Activated T-cell treated with anti-CD3 and anti-CD28 coated beads, Interleukin-2, amount 50 U/mL, for 48 hours (primary cell): ENCODE measurements at places on chromosomes 12 and 14.

GRCh38 chr12:26868447-26869103, 35.6 kb upstream of the ITPR2 start:
- DNase-seq, result no peak

DNA sequence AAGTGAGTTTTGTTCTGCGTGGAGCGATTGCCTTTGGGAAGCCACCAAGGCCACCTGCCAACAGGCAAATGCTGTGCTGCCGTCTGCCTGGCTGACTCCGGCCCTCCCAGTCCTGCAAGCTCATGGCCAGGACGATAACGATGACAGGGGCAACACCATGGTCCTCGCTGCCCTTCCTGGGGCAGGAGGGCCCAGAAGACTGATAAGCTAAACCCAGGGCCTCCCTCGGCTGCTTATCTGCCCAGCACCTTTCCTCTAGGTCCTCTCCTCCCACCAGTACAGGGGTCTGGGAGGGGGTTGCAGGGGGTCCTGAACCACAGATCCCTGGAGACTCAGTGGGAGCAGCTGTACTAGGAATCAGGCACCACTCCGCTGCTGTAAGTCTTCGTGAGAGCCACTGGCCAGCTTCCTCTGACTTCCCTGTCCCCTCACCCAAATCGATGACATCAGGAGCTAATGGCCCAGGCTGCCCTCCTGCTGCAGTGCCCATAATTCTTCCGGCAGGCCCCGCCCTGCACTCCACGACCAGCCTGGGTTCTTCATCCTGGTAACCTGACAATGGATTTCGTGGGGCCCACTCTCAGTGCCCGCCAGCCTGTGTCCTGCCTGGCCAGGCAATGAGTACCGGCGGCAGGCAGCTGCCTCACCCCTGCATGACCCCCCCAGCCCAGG, 5.1 kb downstream of the ANKRD9 start:
- no peak for DNase-seq

DNA sequence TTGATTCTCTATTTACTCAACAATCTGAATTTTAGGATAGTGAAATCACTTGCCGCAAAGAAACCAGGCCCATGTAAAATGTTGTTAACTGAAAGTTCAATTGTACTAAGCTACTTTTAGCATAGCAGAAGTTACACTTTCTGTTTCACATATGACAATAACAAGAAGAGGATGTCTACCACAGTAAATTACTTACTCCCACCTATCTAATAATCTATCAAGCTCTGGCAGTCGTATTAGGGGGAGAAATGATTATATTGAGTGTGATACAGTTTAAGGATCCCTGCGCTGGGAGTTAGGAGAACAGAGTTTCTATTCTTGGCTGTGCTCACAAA, 66.5 kb upstream of the CAND1 start:
- no peak for DNase-seq

- no peak for DNase-seq
Observed at GRCh38 chr12:24561411-24561871, 387.5 kb downstream of the BCAT1 start.

DNA sequence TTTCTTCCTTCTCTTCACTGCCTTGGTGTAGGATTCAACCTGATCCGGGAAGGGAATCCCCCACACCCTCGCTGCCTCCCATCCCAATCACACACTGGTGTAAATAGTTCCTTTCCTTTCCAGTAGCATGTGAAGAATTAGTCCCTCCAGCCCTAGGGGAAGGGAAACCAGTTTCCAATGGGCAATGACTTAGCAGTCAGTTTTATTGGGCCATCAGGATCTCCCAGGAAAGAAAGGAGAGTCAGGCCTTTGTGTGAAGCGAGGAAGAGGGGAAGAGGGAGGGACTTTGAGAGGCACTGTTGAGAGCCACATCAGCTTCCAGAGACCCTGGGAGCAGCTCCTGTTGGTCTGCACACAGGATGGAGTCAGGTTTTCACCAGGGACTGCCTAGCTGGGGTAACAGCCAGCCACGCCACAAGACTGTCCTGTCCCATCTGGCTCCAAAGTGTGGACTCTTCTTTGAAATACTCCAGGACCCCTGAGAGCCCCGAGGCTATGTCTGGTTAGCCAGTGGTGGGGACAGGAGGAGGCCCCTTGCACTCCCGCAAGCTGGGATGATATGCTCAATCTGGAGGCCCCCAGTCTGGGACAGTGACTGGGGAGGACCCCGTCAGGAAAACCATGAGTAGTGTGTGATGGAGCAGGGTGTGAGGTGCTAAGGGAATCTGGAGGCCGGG, 27.9 kb downstream of the MOAP1 start:
- DNase-seq, result no peak

DNA sequence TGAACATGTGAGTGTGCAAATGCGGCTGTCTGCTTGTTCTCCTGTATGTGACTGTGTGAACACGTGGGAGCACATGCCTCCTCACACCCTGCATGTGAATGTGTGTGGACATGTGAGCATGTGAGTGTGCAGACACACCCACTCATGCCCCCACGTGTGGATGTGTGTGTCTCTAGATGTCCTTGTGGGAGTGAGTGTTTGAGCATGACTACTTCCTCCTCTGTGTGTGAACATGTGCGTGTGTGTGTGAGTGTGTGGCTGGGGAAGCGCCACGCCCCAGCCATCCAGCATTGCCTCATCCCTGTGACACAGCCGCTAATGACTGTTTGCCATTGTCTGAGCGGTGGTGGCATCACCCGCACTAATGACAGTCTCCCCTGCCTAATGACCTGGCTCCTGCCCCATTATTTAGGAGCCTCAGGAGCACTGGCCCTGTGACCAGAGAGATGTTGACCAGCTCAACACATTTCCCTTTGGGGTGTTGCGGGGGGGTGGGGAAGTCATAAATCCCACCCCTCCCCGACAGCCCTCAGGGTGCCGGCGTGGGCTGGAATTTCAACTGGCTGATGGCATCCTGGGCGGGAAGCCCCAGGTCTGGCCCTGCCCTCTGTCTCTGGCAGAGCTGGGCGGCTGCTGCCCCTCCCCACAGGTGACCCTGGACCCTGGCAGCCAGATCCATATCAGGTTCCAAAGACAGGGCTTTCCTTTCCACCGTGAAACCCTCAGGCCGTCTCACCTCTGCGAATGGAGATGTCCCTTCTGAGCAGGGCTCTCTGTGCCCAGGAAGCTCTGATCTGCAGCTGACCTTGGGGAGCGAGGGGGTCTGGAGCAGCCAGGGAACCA, 11.5 kb upstream of the KRT80 start:
- DNase-seq, result no peak

- DNase-seq, result no peak
Observed at GRCh38 chr12:56955631-56956256, 1.7 kb downstream of the RDH16 start.

DNA sequence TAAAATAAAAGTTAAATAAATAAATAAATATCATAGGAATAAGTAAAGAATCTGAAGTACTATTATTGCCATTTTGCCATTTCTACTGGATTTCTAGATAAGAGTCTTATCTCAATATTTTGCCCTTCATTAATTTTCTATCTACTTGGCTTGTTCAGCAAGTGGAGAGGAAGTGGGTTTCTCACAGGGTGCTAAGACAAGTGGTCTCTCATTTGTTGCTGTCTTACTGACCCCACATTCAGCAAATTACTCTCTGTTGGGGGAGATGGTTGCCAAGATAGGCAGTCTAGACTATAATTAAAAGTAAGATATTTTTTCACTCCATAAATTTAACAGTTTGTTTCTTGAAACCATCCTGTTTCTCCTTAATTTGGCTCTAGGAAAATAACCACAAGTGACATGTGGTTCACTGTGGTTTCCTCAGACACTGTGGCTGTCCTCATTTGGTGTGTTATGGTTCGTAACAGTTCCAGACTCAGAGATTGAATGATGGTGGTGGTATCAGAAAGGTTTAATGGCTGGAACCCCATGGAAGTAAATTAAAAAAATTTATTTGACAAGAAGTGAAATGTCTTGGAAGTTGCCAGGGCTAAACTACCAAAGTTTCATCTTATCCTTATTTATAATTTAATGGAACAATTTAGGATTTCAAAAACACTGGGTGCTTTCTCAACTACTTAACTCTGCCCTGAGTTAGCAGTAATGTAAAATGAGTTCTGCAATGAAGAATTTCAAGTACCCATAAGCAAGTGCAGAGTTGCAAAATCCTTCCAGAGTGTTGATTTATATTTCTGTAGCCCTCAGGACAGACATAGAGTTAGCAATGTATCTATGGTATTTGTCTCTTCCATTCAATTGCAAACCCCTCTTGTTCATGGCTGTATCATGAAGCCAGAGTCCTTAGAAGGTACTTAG, 214.8 kb downstream of the MSRB3 start:
- no peak for DNase-seq

GRCh38 chr12:93434256-93434865, 7.4 kb downstream of the UBE2N start:
- DNase-seq, result no peak

GRCh38 chr12:104909761-104910160, 48.3 kb downstream of the SLC41A2 start:
- no peak for DNase-seq

GRCh38 chr12:88144037-88144436, 1.9 kb downstream of the TMTC3 start:
- no peak for DNase-seq

DNA sequence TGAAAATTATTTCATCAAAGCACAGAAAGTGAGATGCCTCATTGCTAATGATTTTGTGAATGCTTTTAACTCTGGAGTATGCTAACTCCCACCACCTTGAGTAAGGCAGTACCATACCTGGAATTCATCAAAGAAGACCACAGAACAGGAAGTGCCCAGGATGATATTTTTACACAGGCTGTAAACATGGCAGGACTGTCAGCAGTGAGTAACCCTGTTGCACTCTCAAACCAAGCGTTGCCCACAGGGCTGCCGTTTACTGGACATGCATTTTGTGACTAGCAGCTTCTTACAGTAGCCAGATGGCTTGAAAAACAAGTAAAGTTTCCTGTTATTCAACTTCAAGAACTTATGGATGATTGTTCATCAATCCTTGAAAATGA, 42.4 kb downstream of the RALGAPA1 start:
- DNase-seq, result peak; percentile 38

- no peak for DNase-seq
Observed at GRCh38 chr12:109580684-109581333, 7.2 kb downstream of the MVK start.

DNA sequence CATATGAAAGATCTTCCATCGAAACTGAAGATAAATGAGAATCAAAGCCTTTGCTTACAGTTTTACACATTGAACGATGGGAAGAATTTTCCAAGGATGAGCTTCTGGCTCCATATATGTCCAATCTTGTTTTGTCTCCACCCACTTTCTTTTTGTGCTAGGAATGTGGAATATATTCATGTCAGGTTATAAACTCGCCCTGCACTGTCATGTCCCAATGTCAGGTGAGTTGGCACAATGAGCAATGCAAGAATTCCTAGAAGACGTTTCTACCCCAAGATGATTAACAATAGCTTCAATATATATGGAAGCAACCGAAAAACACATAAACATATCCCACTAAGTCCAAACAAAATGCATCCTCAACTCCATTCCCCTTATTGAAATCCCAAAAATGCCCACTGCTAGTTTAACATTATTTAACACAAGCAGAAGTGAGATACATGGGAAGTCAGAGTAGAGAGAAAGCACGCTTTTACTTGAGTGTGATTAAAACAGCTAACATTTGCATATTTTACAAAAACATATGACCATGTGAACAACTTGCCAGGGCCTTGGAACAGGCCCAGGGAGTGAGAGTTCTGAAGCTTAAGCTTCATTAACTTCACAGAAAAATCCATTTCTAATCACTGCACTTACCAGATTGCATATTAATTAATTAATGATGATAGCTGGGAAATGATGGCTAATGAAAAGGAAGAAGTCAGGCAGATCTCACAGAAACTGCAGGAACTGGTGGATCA, 233.9 kb downstream of the GXYLT1 start:
- no peak for DNase-seq

GRCh38 chr14:32588448-32589320, 259.6 kb downstream of the AKAP6 start:
- DNase-seq, result no peak

DNA sequence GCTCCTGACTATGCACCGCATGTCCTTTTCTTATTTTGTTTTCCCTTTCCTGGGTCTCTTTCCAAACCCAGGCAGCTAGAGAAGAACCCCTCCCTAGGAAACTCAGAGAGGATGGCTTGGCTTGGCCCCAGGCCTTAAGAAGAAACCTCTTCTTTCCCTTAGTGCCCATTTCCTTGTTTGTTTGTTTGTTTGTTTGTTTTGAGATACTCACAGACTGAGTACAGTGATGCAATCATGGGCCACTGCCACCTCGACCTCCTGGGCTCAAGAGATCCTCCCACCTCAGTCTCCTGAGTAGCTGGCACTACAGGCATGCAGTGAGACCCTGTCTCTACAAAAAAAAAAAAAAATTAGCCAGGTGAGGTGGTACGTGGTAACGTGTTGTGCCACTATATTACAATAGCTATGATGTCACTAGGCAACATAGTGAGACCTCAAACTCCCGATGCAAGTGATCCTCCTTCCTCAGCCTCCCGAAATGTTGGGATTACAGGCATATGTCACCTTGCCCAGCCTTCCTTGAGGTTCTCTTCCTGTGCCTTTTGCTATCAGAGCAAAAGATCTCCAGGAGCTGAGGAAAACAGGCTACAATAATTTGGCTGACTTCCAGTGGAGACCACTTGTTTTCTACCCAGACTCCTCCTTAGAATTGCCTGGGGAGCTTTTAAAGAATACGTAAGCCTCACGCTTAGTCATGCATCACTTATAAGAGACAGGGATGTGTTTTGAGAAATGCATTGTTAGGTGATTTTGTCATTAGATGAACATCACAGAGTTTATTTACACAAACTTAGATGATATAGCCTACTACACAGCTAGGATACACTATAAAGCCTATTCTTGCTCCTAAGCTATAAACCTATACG, 34.5 kb upstream of the LGALS3 start:
- DNase-seq, result no peak

DNA sequence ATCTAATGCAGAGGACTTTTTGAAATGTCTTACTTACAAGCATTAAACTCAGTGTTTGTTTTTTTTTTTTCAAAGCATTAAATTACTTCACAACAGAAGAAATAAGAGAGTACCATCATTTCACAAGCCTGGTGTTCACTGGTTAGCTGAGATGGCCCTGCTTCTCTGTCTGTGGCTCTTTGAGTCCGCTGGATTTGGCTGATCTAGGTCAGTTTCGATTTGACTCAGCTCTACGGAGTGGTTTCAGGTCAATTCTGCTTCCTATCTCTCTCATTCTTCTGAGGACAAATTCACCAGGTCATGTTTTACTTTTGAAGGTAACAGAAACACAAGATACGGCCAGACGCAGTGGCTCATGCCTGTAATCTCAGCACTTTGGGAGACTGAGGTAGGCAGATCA, 1066.1 kb downstream of the FLRT2 start:
- DNase-seq, result no peak

DNA sequence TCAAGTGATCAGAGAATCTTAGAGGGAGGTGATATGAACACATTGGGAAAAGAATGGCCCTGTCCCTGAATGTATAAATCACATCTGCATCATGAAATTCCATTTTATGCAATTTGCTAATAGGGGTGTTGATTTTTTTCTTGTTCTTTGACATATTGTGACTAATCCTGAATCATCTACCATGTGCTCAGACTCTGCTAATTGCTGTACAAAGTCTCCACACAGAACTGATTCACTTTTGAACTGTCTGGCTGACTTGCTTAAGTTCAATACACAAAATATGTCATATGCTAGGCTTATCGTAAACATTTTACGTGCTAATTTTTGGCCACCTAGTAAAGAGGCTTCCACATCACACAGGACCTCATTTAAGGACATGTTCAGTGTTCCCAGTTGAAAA, 2.6 kb downstream of the TMEM132D start:
- no peak for DNase-seq
